Activated T-cell treated with anti-CD3 and anti-CD28 coated beads for 4 hours (primary cell): ENCODE measurements at places on chromosomes 3 and 15.

GRCh38 chr15:68028137-68028887, 25.8 kb upstream of the PIAS1 start:
- no peak for DNase-seq

GRCh38 chr3:13189639-13190377, 116.6 kb upstream of the IQSEC1 start:
- no peak for DNase-seq

GRCh38 chr3:170007031-170007663, 30.6 kb upstream of the GPR160 start:
- peak; percentile 1 for DNase-seq

DNA sequence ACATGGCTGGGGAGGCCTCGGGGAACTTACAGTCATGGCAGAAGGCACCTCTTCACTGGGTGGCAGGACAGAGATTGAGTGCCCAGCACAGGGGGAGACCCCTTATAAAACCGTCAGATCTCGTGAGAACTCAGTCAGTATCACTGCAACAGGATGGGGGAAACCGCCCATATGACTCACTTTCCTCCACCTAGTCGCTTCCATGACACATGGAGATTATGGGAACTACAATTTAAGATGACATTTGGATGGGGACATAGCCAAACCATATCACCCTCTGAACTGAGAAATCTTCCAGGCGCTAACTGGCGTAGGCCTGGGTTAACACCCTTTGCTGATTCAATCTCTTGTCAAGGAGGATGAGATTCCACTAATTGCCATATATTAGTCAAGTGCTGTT, 392.3 kb downstream of the FEZF2 start:
- DNase-seq: no peak

DNA sequence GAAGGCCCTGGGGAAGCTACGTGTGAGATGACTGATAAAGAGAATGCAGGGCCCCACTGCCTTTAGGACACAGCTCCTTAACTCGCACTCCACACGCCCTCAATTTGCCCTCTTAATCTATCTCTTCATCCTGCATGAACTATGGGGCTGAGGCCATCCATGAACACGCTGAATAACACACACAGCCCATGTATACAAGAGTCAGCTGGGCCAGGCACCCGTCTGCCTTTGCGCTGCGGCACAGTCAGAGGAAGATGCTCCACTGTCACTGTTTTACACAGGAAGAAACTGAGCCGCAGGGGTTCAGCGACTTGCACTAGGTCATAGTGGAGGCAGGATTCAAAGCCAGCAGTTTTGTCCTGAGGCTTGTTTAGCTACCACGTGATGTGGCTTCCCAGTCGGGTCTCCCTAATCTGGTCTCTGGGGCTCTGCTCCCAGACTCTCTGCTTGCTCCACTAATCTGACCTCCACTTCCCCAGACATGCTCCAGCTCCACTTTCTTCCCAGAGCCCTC, 43.9 kb downstream of the TLE3 start:
- no peak for DNase-seq

DNA sequence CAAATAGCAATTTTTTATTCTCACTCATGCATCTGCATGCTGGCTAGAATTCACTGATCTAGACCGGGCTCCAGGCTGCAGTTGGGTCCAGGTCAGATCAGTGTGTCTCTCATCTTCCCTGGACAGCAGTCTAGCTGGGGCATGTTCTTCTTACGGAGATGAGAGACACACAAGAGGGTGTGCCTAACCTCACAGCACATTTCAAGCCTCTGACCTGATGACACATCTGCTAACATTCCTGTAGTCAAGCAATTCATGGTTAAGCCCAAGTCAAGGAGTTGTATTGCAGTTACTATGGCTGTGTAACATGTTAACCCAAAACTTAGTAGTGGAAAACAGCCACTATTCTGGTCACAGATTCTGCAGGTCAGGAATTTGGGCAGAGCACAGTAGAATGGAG, 13.1 kb downstream of the BSN start:
- DNase-seq: no peak

DNA sequence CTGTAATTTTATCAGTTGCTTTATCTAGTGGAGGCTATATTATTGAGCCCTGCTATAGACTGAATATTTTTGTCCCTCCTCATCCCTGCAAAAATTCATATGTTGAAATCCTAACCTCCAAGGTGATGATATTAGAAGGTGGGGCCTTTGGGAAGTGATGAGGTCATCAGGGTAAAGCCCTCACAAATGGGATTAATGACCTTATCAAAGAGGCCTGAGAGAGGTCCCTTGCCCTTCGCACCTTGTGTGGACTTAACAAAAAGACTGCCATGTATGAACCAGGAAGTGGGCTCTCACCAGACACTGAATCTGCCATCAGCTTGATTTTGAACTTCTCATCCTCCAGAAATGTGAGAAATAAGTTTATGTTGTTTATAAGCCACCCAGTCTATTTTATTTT, 381.4 kb upstream of the ONECUT1 start:
- no peak for DNase-seq

DNA sequence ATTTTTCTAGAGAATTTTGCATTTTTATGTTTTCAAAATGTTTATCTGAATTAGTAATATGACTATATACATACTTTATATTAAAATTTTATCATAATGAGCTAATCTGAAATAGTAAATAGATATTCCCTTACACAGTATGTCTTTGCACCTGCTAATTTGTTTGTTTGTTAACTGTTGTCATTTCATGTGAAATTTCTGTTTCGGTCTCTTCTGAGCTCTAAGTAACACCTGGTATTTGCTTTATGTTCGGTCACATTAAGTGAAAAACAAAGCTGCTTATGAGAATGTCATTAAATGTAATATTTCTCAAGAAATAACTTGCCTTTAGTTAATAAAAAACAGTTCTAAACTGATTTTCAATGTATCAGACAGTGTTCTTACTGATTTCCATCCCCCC, 61.1 kb downstream of the FNDC3B start:
- no peak for DNase-seq

DNA sequence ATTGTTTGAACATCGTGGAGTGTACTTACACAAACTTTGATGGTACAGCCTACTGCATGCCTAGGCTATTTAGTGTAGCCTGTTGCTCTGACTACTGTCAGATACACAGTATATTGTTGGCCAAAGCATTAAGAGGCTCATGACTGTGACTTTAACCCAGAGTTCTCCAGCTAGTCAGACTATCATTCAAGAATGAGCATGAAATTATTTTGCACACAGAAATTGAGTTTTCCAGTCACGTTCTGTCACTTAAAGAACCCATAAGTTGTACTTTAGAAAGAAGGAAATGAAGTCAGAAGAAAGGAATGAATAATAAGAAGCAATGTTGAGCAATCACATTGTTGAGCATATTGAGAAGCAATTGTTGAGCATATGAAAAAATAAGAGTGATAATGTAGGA, 37.6 kb upstream of the SLC22A13 start:
- no peak for DNase-seq

DNA sequence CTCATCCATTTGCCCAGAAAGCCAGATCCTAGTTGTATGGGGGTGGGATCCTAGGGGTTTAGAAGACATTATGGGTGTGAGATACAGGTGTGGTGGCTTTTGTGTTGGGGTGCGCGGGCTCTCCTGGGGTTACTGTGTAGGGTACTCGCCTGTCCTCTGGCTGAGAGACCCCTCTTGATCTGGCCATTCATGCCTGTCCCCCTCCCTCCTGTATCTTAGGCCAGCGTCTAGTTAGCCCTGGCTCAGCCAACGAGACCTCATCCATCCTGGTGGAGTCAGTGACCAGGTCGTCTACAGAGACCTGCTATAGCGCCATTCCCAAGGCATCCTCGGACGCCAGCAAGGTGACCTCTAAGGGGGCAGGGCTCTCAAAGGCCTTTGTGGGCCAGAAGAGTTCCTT, 41.4 kb downstream of the DNASE1L3 start:
- DNase-seq: no peak

DNA sequence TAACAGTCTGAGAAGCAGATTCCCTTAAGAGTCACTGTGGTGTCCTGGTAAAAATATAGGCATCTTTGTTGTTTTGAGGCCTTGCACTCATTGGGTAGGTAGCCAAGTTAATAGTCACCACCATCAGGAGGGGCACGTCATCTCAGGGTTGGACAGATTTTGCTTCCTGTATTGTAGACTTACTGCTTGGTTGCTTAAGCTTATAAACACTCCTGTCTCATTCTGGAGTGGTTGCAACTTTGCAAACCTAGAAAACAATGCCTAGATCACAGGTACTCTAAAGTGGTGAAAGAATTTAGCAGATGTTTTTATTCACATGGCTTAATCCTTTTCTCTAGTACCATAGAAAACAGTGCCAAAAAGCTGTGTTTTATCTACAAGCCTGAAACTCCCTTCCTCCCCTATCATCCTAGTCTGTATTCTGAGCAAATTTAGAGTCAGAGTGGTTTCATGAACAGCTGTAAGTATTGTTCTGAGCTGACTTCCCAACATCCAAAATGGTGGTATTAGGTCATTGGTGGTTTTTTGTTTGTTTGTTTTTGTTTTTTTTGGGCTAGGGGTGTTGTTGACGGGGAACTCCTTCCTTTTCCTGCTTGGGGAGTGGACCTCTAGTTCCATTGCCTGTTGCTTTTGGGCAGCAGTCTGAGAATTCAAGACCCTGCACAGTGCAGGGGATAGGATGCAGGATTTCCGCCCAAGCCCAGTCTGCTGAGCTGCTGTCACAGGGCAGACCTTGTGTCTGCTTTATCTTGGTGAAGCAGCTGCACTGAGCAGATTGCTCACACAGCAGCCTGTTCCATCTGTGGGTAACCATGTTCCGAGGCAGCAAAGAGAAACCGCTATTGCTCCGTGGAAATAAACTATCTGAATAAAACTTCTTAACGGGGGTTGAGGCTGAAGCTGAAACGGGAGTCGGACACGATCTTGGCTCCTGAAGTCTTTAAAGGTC, 202.0 kb downstream of the AKAP13 start:
- DNase-seq: peak; percentile 38

DNA sequence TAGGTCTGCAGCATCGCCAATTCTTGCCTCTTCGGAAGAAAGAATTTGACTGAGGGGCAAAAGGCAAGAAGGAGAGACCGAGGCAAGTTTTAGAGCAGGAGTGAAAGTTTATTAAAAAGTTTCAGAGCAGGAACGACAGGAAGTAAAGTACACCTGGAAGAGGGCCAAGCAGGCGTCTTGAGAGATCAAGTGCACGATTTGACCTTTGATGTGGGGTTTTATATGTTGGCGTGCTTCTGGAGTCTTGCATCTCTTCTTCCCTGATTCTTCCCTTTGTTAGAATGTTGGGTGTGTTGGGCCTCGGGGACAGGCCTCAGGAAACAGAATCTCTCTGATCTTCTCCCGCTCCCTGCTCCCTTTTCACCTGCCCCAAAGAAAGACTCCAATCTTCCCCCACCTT, 40.6 kb upstream of the FLNB start:
- no peak for DNase-seq

DNA sequence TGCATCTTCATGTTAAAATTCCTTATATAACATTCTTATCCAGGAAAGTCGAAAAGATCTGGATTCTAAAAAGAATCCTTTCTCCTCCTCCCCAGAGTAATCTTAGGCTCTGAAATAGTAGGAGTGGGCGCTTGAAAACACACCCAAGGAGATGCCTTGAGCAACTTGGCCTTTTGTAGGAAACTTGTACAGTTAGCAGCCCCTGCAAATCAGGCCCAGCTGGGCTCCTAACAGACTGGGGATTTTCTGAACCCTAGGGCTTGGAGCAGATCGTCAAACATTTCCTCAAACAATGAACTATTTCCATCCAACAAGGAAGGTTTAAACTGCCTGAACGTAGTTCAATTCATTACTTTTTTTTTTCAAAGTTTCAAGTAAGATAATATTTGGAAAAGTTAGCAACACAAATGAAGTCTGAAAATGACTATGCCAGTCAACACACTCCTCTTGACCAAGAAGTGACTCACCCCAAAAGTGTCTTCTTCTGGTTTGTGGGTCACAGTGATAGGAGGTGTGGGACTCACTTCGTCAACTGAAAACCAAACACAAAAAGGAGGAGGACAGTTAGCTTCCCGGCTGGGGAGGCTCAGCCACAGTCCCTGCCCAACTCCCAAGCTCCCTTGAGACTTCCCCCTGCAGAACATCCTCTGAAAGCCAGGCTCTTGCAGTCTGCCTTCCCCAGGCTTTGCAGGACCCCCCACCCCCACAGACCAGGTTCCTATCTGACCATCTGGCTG, 129.7 kb downstream of the NTRK3 start:
- DNase-seq: no peak

GRCh38 chr3:149784064-149784704, 8.2 kb downstream of the ANKUB1 start:
- no peak for DNase-seq

DNA sequence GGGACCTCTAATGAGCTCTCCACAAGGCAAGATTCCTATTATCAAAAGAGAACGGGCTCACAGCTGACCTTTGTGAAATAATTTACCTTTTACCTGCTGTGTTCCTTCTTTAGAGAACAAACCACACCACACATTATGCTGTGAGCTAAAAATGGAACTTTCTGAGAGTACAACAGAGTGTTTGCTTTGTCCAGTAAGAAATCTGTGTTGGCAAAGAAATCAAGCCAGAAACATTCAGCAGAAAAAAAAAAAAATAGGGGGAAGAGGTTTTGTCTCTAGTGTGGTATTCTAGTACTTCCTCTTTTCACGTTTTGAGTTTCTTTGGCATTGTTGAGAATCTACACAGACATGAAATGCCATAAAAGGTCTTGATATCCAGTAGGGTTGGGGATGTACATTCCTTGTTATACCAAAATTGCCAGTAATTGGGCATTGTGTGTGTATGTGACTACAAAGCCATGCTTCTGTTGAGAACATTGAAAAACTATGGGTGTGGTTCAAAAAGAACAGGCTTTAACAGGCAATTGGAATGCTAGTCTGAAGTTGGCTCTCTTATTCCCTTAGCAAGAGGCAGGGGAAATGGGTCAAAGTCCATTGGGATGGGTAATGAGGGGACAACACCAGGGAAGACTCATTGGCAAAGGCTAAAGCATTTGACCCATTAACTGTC, 273.5 kb downstream of the NEK10 start:
- DNase-seq: no peak

GRCh38 chr3:135081856-135082434, 286.9 kb downstream of the EPHB1 start:
- no peak for DNase-seq

DNA sequence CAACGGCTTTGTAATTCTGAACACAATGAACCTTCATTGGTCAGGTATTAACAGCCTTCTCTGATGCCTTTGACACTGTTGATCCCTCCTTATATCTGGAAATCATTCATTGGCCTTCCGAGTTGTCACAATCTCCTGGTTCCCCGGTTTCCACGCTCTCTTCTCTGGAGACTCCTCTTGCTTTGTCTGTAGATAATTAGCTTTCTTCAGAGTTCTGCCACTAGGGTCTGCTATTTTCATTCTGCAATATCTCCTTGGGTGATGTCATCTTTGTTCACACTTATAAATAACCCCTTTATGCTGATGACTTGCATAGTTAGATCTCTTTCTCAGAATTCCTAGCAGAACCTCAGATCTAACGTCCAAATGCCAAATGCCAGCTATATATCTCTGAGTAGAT, 583.8 kb upstream of the ZNF717 start:
- no peak for DNase-seq

DNA sequence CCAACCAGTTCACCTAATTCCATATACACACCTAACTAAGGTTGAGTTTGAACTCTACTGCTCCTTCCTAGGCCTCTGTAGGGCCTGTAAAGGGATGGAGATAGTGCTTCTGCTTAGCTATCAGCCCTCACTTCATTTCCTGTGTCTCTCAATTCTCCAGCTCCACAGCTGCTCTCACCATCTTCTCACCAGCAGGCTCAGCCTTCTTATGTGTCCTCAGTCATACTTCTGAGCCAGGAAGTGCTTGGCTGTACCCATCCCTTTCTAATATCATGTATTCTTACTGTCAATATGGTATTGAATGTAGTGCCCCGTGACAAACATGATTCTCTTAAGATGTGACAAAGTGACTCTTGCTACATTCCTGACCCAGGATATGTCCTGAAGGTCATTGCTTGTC, 116.9 kb downstream of the SLC9A9 start:
- DNase-seq: no peak

GRCh38 chr15:62138124-62138523, 27.0 kb downstream of the C2CD4B start:
- DNase-seq: no peak
